ENCODE measurements at places on chromosomes 6 and 20.

DNA sequence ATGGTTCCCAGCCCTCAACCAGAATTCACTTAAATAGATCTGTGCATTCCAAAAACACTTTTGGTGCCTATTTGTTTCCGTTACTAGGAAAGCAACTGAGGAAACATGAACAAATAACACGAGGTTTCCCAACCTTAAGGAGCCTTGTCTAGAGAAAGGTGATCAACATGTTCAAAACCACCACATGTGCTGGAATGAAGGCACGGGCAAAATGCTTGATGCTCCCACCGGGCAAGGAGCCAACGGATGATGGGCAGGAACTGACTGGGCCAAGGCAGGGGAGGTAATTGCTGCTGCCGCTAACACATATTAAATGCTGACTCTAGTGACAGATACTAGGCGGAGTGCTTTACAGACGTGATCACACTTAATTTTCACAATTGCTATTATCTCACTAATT is 2.5 kb downstream of the MYLK4 start:
- DNase-seq: no peak

- no peak for DNase-seq
Observed at GRCh38 chr6:91135406-91136103, 548.7 kb upstream of the MAP3K7 start.

DNA sequence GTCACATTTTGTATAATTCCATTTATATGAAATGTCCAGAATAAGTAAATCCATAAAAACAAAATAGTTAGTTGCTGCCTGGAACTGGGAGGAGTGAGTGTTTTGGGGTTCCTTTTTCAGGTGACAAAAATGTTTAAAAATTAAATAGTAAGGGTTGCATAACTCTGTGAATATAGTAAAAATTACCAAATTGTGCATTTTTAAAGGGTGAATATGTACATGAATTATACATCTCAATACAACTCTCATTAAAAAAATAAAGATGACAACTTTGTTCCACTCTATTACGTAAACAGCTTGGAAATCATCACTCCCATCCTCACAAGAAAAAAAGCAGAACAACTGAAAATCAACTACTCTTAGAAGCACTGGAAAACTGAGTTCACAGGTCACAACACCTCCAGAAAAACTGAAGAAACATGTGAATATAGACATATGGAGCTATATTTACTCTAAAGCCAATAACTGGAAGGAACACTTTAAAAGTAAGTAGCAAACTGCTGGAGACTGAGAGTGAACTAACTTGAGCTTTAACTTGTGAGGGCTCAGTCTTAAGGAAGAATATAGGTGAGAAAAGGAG is 40.0 kb downstream of the RANBP9 start:
- DNase-seq: no peak

- no peak for DNase-seq
Observed at GRCh38 chr20:59566631-59567524, 37.5 kb upstream of the PHACTR3 start.

GRCh38 chr6:3867641-3868502 is 18.7 kb downstream of the FAM50B start:
- no peak for DNase-seq

DNA sequence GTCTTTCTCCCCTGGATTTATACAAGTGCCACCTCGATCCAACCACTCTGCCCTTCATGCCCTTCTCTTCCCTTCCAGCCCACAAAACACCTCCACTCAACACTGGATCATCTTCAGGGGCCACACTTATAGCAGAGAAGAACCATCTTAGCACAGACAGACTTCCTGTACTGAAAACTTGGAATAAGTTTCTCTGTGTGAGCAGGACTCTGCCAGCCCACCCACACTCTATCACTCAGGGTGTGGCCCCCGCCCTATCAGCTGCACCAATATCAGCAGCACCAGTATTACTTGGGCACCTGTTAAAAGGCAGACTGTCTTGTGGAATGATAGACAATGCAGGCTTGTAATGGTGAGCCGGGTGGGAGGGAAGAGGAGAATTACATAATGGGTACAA is 86.7 kb downstream of the SCML4 start:
- no peak for DNase-seq

DNA sequence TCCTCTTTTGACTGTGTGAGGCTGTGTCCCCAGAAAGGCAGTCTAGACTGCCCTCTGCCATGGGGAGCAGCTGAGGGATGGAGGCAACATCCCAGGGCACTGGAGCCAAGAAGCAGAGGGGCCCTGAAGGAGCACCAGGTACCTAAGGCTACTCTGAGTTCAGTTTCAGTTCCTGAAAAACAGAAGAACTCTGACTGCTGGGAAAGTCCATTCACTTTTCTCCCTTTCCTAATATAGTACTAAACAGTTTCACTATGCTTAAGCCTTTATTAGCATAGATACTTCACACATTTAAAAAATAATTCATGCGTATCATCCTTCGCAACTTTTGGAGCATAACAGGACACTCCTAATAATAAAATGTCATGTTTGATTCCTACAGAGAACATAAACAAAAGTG is 130.0 kb downstream of the FOXC1 start:
- peak; percentile 29 for DNase-seq

DNA sequence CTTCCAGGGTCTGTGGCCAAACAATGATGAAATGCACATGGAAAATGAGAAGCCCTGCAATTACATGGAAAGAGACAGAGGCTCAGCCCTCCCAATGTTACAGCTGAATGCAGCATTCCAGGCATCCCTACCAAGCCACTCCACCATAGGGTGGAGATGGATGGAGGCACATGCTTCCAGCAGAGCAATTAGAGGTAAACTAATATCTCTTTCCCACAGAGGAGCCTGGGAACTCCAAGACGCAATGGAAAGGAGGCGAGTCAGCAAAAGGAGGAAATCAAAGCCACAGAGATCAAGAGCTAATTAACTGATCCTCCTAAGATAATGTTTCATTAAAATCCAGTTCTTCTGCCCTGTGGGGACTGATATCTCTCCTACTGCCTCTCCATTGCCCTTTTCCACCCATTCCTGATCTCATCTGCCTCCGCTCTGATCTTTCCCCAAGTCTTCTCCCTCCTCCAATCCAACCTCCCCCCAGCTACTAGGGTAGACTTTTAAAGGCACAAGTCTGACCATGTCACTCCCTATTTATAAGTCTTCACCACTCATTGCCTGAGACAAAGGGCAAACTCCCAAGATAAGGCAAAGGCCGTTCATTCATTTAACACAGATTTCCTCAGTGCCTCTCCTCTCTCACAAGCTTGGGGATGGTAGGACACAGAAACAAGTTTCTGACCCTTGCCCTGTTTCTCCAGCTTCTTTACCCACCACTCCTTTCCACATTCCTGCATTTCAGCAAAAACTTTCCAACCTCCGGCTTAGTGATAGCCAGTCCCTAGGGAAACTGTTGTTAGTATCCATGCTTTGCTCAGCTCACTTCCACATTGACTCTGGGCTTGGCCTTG is 14.3 kb upstream of the KCNB1 start:
- no peak for DNase-seq

- DNase-seq: no peak
Observed at GRCh38 chr6:56091159-56091869, 156.1 kb downstream of the COL21A1 start.

DNA sequence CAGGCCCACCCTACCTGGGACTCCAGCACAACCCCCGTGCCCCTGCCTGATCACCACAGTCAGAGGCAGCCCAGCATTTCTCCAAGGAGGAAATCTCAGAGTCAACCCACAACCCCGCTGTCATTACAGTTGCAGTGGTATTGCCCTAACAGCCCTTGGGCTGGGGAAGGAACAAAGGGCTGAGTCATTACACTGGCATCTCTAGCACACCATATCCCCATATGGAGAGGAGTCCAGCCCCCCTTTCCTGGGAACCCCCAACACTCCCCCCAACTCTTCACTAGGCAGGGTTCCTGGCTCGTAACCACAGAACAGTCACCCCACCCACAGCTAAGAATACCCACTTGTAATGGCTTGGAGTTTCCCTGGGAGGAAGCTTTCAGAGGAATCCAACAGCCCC is 149.4 kb upstream of the OGFRL1 start:
- no peak for DNase-seq

GRCh38 chr6:111113336-111114086 is 26.2 kb downstream of the SLC16A10 start:
- peak; percentile 33 for DNase-seq

DNA sequence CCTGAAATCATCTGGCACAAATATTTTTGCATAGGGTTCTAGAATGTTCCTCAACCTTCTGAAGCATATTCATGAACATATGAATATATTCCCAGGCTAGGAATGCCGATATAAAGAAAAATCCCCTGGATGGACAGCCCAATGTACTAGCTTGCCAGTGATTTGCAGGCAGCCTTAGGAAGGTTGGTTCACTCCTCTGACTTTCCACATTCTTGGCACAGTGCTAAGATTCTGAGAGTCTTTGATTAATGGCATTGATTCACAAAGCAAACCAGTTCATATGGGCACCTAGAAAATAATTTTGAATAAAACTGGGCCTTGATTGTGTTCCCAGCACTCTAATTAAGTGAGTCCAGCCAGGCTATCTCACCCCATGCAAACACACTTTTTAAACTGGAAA is 56.9 kb upstream of the ENPP4 start:
- no peak for DNase-seq

All from MM.1S (cell line).